ENCODE measurements at places on chromosomes 11 and 22.

- DNase-seq = peak; percentile 12
Measured at GRCh38 chr11:45444796-45445195, 158.7 kb upstream of the SYT13 start.

DNA sequence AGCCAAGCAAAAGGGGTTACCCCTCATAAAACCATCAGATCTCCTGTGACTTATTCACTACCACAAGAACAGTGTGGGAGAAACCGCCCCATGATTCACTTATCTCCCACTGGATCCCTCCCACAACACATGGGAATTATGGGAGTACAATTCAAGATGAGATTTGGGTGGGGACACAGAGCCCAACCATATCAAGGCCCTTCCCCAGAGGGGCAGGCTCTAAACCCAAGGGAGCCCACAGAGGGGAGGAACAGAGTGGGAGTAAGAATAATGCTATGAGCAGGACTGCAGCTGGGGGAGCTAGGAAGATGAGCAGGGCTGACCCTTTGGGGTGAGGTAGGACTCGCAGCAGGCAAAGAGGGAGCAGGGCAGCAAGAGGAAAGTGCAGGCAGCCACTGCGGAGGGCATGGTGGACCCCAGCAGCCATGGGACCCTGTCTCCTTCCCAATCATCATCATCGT is 59.3 kb downstream of the CD82 start:
- no peak for DNase-seq

- DNase-seq = no peak
Measured at GRCh38 chr11:396948-397548, 3.0 kb downstream of the PKP3 start.

DNA sequence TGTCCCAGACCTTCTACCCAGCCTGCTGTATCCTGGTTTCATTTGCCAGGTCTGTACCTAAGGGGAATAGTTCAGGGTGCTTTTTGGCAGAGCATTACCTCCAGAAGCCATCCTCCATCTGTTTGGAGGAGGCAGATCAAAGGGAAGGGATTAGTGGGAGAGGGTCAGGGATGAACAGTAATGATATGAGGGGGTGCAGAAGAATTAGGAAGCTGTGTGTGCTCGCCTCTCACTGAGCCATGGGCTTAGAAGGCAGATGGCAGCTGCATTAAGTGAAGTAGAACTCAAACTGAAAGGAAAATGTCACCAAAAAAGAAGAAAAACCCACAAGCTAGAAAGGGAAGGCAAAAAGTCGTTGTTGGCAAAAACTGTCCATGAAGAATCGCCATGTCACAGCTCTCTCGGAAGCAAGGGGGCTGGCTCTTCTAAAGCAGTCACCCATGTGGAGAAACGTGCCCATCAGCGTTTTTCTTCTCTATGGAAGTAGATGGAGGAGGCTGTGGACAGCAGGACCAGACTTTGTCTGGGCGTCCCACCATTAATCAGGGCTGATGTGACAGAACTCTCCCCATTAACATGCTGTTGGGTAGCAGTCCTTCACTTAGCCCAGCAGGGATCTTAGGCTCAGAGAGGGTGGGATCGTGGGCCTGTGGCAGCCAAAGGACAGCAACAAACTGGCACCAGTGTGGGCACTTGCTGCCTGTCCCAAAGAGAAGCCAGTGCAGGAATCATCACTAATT is 46.8 kb downstream of the CEP164 start:
- DNase-seq = no peak

DNA sequence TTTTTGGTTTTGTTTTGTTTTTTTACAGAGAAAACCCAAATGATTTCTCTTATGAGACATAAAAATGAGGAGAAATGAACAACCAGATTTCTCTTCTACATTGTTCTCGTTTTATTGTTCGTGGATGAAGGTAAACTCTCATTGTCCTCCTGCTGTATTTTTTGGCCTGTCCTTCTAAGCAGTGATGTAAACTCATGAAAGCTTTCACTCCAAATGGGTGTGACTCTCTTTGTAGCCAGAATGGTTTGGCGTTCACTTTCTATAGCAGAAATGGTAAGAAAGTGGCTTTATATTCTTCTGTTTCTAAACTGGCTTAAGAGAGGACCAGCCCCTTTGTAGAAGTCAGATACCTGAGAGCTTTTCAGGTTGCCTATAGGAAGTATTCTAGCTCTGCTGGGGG is 15.5 kb upstream of the BMAL1 start:
- DNase-seq = no peak

DNA sequence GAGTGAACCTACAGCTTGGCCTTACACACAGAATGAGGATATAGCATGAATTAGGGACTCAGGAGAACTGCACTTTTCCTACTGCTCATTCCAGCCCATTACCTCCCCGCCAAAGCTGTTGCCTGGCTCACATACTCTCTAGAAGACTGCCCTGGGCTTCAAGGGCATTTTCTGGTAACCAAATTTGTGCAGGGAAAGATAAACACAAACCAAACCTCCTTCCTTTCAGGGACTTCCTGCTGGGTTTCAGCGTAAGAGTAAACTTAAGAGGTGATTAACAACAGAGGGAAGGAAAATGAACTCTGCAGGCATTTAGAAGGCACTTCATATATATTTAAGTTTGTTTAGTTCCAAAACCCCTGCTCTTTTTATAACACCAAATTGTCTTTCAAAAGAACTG is 194.9 kb downstream of the SWAP70 start:
- DNase-seq = peak; percentile 9

DNA sequence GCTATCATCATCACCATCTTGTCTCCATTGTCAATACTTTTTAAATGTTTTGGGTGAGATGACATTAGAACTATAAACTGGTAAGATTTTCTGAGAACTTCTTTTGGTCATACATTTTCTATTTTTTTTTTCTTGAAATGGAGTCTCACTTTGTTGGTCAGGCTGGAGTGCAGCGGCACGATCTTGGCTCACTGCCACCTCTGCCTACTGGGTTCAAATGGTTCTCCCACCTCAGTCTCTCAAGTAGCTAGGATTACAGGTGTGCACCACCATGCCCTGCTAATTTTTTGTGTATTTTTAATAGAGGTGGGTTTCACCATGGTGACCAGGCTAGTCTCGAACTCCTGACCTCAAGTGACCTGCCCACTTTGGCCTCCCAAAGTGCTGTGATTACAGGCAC is 785.9 kb upstream of the ARHGAP42 start:
- DNase-seq = no peak

GRCh38 chr11:4092026-4092425 is 2.6 kb upstream of the RRM1 start:
- no peak for DNase-seq

DNA sequence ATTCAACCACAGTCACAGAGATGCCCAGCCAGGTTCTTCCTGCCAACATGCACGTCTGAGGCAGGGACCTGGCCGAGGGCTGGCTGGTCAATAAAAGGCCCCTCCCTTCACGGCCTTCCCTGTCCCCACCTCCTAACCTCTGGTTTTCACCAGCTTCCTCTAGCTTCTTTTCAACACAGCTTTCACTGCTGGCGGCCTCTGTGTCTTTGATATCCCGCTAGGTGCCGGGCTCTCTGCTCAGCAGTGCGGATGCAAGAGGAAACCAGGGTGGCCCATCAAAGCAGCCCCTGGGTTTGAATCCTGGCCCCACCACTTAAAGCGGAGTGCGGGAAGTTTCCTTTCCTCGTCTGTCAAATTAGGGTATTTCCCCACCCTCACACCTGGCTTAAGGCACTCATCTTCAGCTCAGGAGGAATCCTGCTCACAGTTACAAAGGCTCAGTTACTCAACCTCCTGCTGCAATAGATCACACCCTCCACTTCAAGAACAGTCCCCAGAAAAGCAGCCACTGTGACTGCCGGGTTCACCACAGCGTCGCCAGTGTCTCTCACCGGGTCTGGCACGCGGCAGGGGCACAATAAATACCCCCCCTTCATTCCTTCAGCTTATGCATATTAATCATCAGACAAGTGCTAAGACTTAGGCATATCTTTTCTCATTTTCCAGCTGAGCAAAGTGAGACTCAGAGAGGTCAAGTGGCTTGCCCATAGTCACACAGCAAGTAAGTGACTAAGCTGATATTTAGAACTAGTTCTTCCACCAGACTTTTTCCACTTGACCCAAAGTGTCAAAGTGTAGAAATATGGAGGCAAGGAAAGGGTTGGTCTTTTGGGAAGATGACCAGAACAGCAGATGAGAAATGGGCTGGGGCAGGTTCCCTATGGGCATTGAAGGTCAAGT is 45.7 kb downstream of the TXN2 start:
- no peak for DNase-seq

DNA sequence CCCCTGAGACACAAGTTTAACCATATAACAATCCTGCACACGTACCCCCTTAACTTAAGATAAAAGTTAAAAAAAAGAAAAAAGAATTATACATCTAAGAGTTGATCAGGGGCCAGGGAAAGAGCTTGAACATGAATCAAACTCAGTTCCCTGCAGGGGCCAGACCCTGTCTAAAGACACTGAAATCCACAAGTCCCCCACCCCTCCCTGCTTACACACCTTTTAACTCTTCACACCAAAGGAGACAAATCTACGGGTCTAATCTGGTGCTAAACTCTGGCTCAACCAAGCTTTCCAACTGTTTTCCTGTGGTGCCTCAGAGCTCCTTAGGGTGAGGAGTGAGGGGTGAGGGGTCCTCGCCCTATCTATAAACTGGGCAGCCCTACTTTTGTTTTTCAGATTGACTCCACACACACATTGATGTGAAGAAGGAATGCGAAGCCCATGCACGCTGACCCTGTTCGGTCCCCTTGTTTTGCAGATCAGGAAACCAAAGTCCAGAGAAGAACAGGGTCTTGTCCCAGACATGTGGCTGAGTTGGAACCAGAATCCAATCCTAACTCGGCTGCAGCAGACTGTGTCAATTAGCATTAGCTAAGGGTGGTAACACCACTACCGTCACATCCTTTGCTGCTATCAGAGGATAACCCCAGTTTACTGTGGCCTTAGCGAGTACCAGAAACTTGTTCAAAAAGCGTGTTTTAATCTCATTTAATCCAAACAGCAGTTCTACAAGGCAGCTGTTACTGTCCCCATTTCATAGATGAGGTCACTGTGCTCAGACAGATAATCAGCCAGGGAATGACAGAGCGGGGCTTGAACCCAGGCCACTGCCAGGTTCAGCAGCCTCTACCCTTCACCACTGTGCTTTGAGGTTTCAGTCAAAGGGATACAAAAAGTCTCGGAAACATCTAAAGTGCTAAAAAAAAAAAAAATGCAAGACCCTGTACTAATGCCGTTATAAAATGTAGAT is 145.2 kb upstream of the SYT13 start:
- no peak for DNase-seq

- peak; percentile 40 for DNase-seq
Measured at GRCh38 chr22:22030493-22031182, 48.1 kb upstream of the TOP3B start.

GRCh38 chr11:100208207-100208606 is 478.9 kb upstream of the ARHGAP42 start:
- no peak for DNase-seq

DNA sequence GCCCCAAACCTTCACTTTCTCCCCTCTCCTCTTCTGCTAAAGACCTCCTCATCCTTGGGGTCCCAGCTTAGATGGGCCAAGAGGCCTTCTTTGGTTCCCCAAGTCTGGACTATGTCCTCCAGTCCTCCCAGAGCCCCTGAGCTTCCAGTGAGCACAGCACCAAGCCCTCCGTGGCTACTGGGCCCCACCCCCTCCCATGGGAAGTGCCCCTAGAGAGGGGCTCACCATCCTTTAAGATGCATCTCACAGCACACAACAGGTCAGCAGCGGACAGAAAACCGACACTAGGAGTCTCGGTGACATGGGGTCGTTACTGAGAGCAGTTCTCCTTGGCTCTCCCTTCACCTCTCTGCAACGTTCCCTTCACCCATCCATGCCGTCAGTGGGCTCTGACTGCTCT is 2.7 kb downstream of the LRRC32 start:
- DNase-seq = no peak

DNA sequence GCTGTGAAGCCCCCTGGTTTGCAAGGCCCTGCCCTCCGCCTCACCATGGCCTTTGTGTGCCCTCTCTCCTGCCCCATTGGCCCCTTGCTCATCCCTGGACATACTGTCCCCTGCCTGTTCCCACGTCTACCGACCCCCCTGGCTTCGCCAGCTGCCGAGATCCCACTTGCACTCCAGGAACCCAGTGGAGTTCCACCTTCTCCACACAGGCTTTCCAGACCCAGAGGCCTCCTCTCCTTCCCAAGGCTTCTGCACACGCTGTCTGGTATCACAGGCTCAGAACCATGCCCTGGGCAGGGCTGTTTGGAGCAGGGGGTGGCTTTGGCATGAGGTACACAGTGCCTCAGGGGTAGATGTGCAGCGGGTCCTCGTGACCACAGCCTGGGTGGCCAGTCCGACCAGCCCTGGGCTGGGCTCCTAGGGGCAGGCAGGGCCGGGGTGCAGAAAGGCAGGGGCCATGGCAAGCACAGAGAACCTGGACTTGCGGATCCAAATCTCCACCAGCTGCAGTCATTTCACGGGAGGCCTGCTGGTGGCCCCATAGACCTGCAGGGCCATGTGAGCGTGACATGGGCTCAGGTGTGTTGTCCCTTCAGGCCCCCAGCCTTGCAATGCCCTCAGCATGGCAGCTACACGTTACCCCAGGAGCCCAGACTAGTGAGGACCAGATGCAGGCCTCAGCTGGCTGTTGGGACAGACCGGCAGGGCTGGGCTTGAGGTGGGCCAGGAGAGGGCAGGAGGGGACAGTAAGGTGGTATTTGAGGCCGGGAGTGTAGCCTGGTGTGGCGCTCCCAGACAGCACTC is 9.5 kb downstream of the GRK2 start:
- no peak for DNase-seq

DNA sequence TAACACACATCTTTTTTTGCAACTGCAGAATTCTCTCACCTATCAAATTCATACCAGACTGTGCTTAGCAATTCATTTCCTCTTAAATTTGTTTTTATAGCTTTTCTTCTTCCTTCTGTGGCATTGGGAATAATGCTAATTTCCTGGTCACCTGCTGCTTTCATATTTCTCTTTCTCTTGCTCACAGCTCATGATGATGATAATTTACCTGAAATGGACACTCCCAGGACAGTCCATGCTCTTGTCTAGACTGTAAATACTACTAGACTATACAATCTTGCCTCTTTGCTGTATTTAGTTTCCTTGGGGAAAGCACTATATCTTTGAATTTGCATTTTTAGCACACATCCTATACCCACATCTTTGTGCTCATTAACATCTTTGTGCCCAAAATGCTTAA is 15.5 kb downstream of the CASP5 start:
- no peak for DNase-seq

Data from T47D (cell line).